Fibroblast of lung (primary cell): ENCODE measurements at places on chromosomes 6 and 20. TPM values are rescaled to one million over a fixed set of nuclear protein-coding genes. Genes with fewer than 3 reads are reported as not detected.

DNA sequence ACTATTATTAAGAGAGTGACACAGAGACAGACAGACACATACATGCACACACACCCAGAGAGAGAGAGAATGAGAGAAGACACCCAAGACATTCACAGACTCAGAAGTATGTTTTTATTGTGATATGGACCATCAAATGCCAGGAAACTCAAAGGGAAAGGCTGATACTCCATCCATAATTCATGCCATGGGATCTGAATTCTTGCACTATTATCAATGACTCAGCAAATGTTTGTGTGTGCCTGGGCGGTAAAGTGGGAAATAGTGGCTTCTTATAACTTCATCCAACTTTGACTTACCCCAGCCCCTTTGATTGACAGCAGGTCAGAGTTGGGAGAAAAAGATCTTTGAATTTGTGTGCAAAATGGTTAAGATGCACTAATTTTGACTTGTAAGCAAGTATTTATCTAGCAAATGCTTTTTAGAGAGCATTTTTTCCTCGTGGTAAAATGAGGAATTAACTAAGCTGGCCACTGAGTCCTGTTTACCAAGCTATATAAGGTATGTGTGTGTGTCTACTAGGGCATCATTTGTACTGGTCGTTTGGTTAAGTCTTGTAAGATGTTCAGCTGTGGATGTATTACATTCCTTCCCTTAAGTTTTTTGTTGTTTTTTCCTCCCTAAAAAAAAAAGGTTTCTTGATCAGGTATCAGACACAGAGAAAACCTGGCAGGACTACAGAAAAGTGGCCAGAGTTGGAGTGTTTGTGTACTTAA lies 3.0 kb upstream of the CCN2 start:
- DNase-seq, result peak; percentile 79

DNA sequence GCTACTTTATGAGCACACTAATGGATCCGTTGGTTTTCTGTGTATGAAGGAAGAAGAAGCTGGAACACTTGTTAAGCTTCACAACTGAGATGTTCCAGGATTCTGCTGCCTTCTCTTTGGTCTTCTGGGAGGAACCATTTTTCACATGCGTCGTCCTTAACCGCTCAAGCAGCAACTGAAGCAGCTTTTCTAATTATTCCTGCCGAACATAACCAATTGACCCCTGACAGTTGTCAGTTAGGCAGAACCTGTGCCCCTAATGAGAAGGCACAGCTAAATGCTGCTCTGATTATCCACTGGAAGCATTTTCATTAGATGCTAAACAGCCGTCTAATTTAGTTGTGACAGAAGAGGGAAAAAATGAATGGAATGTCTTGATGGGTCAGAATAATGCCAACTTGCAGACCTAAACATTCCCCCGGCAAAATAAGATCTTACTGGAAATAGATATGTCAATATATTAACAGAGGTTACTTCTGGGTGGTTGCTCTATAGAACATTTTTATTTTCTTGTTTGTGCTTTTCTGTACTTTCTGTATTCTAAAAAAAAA lies 85.0 kb upstream of the SMLR1 start:
- DNase-seq, result peak; percentile 54

- DNase-seq, result peak; percentile 67
Measured at GRCh38 chr6:40956936-40957335, 82.1 kb downstream of the UNC5CL start.

DNA sequence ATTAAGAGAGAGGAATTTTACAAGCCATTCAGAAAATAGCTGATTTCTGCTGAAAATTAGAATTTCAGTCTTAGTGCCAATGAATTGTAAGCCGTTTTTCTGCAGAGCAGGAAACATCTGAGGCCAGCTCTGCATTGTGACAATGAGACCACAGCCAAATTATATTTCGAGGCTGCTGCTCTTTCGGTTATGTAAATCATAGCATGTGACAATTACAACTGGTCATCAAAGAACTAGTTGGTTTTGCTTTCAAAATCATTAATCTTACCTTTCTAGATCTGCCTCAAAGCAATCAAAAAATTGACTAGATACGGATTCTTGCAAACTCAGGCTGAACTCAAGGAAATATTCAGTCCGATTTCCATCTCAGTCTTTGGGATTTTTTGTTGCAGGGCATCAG lies 33.4 kb upstream of the INSM1 start:
- DNase-seq, result no peak

GRCh38 chr6:41536795-41537758 lies 9.1 kb upstream of the FOXP4 start:
- no peak for DNase-seq

- DNase-seq, result no peak
Measured at GRCh38 chr6:75747152-75747992, 1.7 kb upstream of the MYO6 start.

GRCh38 chr6:169825558-169826225 lies 74.3 kb downstream of the ERMARD start:
- no peak for DNase-seq

GRCh38 chr20:33883164-33883563 lies 72.0 kb downstream of the CHMP4B start:
- no peak for DNase-seq

GRCh38 chr6:42961020-42961470 lies 491 bp downstream of the GNMT start:
- DNase-seq, result no peak

- no peak for DNase-seq
Measured at GRCh38 chr20:10388597-10388996, 45.4 kb downstream of the MKKS start.

DNA sequence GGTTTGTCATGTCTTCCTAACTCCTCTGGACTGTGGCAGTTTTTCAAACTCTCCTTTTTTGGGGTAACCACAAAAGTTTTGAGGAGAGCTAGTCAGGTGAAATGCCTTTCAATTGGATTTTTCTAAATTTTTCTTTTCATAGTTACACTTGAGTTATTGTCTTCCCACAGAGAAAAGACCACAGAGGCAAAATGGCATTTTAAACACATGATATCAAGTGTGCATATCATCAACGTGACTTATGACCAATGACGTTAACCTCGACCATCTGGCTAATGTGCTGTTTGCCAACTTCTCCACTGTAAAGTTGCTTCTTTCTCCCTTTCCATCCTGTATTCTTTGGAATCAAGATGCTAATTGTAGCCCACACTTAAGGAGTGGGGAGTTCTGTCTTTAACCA lies 41.3 kb upstream of the SNAP25 start:
- peak; percentile 84 for DNase-seq

GRCh38 chr6:107862383-107862782 lies 38.3 kb upstream of the SCML4 start:
- DNase-seq, result no peak

GRCh38 chr6:65295812-65296211 lies 411.2 kb downstream of the EYS start:
- DNase-seq, result no peak

DNAH8 gene
- under 0.01 TPM in 2 replicates for total RNA-seq

GPLD1 gene
- total RNA-seq, result under 0.01 TPM in 2 replicates

SNAP25 gene
- 1.5 and 4.5 TPM in 2 replicates for total RNA-seq

SYNE1 gene
- 125 and 219 TPM in 2 replicates for total RNA-seq

OR12D3 gene
- total RNA-seq, result not detected in 2 replicates

FGD2 gene
- not detected in 2 replicates for total RNA-seq

SCRT2 gene
- not detected in 2 replicates for total RNA-seq

OVOL2 gene
- not detected in 2 replicates for total RNA-seq

RGS17 gene
- 5.9 and 10.2 TPM in 2 replicates for total RNA-seq
